ENCODE measurements at places on chromosomes 13 and 19.
A peak's percentile ranks its signal among the peaks of the same experiment; 100 is the strongest.

GRCh38 chr19:10780368-10780767 is 55.6 kb downstream of the TMED1 start:
- peak; percentile 90 for DNase-seq

DNA sequence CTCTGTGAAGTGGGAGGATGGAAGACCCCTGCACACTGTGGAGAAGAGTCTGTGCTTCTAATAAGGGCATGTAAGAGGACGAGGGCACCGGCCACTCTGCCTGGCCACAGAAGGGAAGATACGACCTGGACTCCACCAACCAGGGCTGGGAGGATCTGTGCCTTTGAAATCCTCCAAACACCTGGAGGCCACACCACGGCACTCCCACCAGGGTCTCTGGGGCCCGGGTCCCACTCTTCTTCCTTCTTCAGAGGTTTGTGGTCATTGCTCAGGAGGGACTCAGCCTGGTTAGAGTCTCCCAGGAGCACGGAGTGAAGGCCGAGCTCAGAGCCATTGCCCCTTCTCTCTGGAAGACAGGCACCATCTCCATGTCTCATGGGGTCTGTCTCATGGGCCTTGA is 42.0 kb downstream of the RAB20 start:
- no peak for DNase-seq

DNA sequence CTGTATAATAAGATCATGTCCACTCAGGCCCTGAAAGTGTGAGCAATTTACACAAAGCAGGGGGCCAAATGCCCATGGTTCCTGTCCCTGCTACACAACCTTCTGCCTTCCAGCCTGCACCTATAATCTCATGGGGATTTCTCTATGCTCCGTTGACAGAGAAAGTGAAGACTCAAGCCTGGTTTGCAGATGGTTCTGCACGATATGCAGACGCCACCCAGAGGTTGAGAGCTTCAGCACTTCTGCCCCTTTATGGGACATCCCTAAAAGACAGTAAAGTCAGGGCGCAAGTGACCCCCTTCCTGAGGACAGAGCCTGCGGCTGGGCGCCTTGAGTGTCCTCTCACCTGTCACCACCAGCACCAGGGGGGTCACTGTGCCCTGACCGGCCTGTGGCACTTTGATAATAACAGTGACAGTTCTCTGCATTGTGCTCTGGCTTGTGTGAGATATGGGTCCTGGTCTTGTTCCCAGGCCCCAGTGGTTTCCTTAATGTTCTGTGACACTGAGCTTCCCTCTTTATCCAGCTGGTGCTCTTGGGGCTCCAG is 15.1 kb downstream of the LILRA5 start:
- DNase-seq, result no peak

- no peak for DNase-seq
Observed at GRCh38 chr13:54852831-54853230, 1824.2 kb downstream of the OLFM4 start.

- no peak for DNase-seq
Observed at GRCh38 chr19:38679839-38680238, 32.4 kb downstream of the ACTN4 start.

DNA sequence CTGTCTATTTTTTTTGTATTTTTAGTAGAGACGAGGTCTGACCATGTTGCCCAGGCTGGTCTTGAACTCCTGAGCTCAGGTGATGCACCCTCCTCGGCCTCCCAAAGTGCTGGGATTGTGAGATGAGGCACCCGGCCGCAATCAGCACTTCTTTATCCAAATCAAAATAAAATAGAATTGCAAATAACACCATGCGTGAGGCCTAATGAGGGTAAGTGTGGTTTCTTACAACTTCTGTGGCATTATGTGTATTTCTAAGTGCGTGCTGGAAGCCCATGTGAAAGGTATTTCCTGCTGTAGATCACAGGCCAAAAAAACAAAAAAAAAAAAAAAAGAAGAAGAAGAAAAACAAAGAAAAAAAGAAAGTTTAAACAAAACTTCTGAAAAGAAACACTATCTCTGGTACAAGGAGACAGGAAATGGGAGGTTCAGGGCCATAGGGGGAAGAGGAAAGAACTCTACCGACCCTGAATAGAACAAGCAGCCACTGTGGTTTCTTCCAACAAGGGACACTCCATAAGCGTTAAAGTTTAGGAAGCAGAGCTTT is 3.0 kb upstream of the GRAMD1A start:
- DNase-seq, result peak; percentile 82

- no peak for DNase-seq
Observed at GRCh38 chr19:24057144-24057543, 29.8 kb upstream of the ZNF254 start.

All from endothelial cell of umbilical vein (primary cell).